ENCODE measurements at places on chromosomes 7 and 10.

DNA sequence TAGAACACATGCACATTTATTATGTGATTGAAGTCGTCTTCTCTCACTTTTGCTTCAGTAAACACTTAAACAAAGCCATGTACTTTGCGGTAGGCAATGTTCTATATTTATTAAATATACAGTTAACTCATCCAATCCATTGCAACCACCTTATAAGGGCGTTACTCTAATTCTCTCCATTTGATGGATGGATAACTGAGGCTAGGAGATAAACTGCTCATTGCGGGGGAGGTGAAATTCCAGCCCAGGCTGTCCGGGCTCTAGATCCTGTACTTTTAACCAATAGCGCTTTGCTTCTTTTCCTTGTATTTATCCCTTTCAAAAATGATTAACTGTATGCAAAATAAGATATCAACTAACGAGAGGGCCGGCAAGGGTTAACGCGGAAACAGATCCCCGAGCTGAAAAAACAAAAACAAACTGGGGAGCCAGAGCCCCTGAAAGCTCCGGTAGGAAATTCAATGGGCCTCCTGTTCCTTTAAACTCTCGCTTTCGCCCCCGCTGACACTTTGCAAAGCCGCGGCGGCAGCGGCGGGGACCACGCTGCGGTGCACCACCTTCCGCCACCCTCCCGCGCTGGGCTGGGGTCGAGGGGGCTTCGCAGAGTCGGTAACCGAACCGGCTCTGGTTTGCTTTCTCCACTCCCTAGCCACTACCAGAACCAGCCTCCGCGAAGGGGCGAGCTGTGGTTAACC is 1.0 kb upstream of the PLXDC2 start:
- DNase-seq, result no peak

GRCh38 chr10:112728118-112728883 is 221.7 kb upstream of the TCF7L2 start:
- DNase-seq, result no peak

- DNase-seq, result no peak
These were observed 60.5 kb downstream of the POM121L12 start for GRCh38 chr7:53095731-53096501.

DNA sequence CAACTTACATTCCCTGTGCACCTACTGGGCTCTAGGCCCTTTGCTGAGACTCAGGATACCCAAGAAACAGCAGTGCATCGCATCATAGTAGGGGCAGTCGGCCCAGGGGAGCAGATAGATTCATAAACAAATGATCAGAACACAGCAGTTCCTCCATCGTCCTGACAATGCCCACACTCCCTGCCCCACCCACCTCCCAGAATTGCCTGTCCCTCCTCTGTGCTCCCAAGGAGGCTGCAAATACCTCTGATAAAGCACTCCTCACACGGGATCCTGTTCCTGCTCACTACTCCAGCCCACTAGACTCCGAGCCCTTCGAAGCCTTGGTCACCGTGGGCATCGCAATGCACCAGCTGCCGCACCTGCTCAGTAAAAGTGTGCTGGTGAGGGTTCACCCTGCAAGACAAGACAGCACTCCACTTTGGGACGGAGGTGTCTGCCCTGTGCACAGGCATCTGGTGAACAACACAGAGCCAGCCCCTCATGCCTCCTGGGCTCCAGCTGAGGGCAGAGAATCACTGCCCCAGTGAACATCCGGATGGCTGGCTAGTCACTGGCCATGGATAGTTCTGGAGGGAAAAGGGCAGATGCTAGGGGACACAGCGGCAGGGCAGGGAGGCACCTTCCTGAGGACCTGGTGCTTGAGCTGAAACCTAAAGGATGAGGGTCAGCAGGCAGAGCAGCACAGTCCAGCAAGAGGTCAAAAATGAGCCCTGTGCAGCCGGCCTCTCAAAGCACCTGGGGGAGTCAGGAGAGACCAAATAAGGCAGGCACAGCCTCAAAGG is 60.7 kb downstream of the TNS3 start:
- DNase-seq, result no peak

- DNase-seq, result no peak
These were observed 4.0 kb downstream of the ITGB1 start for GRCh38 chr10:32954080-32954479.

GRCh38 chr10:120719333-120719732 is 131.8 kb upstream of the WDR11 start:
- no peak for DNase-seq

DNA sequence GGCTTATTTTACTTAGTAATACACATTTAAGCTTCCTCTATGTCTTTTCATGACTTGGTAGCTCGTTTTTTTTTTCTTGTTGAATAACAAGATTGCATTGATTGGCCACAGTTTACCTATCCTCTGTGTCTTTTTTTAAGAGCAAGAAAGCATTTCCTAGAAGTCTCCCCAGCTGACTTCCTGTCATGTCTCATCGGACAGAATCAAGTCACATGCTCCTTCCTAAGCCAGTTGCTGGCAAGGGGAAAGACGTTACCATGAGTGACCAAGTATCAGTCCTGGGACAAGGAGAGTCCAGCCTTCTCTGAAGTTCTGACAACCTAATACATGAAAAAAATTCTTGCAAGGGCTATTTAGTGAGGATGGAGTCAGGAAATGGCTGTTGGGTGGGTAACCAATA is 24.9 kb upstream of the SFRP5 start:
- no peak for DNase-seq

DNA sequence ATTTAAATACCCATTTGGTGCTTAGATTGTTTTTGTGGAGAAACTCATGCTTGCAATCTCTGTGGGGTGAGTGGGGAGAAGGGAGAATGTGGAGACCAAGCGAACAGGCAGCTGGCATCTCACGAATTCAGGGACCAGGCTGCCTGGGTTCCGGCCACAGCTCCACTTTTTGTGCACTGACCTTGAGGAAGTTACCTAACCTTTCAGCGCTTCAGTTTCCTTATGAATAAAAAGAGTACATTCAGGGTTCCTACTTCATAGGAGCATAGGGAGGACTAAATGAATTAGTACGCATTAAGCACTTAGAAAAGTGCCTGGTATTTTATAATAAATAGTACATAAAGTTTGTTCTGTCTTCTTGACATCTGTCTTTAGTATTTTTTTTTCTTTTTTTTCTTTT is 72.5 kb downstream of the PRTFDC1 start:
- DNase-seq, result no peak

DNA sequence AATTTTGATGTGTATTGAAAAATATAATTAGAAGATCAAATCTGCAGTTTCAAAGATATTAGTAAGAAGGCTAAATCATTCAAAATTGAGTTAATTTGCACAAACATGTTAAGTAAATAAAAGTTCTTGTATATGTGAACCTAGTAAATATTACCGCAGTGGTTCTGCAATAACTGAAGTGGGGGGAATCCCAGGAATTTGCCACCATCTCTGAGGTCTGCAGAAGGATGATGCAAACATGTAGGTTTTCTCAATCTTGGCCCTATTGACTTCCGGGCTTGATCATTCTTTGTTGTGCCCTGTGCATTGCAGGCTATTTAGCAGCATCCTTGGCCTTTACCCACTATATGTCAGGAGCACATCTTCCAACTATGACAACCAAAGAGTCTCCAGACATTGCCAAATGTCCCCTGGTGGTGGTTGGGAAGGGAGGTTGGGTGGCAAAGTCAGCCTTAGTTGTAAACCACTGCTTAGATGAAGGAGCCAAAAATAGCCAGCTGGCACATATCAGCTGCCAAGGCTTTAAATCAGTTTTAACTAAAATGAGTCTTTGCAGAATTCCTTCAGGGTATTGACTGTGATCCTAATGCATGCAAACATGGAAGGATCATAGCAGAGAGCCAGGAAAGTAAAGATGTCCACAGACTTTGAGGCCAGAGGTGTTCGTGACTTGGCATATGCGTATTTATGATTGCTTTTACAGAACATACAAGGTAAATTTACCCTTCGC is 146.3 kb downstream of the TRIL start:
- DNase-seq, result no peak

- no peak for DNase-seq
These were observed 5.4 kb upstream of the TRPV6 start for GRCh38 chr7:142890874-142891485.

DNA sequence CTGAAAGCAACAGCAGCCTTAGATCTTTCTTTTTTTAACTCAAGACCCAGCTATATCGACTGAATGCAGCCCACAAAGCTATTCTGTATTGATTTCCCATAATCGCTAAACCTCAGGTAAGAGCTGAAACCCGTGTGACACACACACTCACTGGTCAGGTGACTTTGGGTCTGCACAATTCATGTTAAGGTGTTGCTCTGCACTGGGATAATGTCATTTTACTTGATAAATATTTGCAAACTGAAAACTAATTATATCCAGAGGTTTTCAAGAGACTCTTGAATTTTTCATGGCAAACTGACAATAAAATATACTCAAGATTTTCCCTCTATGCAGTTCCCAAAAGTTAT is 33.1 kb downstream of the SCRN1 start:
- DNase-seq, result no peak

DNA sequence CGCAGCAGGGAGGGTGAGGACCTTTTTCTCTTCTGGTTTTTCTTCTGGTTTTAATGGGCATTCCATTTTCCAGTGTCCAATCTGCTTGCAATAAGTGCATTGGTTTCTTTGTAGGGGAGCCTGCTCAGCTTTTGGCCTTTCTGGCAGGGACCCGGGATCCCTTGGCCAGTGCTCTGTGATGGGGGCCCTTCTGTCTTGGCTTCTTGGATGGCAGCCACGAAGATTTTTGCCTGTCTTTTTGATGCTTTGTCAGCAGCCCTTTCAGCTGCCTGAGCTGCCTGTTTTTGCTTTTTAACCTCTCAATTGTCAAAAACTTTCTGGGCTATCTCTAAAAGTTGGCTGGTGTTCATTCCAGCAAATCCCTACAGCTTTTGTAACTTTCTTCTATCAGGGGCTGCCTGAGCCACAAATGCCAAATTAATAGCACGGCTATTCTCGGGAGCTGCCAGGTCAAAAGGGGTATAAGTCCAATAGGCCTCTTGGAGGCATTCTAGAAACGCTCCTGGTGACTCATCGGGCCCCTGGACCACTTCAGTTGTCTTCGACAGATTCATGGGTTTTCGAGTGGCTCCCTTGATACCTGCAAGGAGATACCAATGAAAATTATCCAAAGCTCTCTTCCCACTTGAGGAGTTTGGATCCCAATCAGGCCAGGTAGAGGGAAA is 179.9 kb upstream of the MBL2 start:
- no peak for DNase-seq

- DNase-seq, result no peak
These were observed 30.9 kb upstream of the SAMD8 start for GRCh38 chr10:75080554-75080953.

DNA sequence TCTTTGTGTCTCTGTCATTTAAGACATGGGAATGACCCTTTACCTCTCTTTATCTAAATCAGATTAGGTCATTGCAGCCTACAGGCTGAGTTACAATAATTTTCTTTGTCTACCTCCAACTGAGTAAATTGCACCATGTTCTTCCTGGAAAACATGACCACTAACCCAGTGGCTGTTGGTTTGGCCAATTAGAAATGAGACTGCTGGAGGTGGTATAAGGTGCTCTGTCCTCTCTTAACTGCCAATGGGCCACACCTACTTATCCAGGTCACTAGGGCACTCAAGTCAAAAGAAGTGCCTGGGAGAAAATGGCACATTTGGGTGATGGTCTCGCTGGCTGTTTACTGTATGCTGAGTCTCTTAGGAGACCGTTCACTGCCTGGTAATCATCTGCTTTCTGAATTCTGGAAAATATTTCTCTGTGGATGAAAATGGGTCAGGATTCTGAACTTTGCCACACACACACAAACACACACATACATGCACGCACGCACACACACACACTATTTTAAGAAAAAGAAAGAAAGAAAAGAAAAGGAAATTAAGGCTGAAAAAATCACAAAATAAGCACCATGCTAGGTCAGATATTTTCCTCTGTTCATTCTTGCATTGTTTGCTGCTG is 16.4 kb downstream of the STAMBPL1 start:
- no peak for DNase-seq

DNA sequence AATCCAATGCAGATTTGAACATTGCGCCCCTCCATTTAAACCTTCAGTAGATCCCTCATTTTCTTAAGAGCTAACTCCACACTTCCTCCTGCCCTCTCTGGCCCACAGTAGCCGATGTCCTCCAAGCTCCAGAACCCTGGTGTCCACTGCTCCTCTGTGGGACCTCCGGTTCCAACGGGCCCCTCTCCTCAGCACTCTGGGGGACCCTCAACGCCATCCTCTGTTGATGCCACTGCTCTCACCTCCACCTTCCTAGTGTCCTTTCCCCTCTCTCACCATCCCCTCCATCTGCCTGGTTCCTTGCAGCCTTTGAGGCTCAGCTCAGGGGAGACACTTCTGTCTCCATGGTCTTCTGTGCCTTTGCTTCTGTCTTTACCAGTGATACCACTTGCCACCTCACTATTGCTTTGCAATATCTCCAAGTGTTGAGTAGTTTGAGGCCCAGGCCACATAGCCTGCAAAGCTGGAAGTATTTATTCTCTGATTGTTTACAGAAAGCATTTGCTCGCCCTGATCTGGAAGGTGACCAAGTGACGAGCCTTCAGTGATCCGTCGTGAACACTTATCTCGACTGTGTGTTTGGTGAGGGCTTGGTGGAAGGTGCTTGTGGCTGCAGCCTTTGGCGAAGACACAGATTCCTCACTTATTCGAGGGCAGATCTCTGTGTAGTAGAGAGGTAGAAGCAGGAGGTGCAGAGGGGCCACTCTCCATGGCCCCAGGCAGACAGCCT is 104.8 kb upstream of the SHH start:
- DNase-seq, result no peak

DNA sequence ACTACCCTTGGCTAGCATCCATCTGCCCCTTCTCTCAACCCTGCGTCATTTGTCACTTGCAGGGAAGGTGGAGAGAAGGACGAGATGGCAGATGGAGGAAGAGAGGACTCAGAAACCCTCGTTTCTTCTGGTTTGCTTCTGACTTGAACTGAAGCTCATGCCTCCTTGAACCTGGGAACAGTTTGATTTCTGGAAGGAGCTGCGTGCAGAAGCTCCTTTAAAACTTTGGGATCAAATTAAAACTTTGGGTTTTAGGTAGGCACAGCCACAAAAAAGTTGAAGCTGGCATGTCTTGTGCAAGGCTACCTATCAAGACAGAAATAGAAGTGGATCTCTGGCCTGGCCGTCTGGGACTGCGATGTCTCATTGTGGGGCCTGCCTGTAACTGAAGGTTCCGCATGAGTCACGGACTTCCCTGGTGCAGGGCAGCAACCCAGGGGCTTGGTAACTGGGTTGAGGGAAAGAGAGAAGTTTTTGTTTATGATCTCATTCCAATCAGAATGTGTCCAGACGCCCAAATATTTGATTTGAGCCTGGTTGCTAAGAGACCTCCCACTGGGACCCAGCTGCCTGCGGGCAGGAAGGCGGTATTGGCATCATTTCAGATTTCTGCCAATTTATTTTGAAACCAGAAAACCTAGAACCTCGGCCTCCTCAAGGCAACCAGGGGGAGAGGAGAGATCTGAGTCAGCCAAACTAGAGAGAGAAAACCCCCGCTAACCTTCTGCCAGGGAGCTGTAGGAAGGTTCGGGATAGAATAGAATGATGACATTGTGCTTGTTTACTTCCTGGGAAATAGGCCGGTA is 15.8 kb upstream of the CAMK1D start:
- DNase-seq, result peak; percentile 55
